ENCODE measurements at places on chromosomes 4 and X.

DNA sequence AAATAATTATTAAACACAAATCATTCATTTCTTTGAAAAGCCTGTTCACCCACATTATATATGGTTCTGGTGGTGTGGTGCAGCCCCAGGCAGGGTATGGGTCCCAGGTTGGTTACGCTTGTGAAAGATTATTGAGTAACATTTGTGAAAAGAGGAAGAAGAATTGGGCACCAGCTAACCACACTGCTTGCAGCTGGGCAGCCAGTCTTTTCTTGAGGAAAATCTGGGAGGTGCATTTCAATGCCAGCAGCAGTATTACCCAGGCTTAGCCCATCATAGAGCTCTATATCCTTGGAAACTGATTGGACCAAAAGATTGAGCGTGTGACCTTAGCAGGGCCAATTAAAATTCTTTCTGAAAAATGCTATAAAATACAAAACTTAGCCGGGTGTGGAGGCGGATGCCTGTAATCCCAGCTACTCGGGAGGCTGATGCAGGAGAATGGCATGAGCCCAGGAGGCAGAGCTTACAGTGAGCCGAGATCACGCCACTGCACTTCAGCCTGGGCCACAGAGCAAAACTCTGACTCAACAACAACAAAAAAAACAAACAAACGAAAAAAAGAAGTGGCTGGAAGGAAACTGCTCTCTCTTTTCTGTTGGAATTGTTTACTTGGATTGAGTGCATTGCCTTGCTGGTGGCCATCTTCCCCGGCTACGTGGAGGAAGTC is 9.7 kb upstream of the PLAC8 start:
- no peak for ATAC-seq

- no peak for ATAC-seq
Measured at GRCh38 chrX:15437724-15438123, 53.5 kb upstream of the VEGFD start.

GRCh38 chr4:143699331-143700045 is 987 bp downstream of the FREM3 start:
- ATAC-seq = no peak

- ATAC-seq = no peak
Measured at GRCh38 chrX:2678583-2678982, 12.5 kb upstream of the CD99 start.

- ATAC-seq = no peak
Measured at GRCh38 chrX:112380541-112381278, 298.1 kb upstream of the TRPC5 start.

DNA sequence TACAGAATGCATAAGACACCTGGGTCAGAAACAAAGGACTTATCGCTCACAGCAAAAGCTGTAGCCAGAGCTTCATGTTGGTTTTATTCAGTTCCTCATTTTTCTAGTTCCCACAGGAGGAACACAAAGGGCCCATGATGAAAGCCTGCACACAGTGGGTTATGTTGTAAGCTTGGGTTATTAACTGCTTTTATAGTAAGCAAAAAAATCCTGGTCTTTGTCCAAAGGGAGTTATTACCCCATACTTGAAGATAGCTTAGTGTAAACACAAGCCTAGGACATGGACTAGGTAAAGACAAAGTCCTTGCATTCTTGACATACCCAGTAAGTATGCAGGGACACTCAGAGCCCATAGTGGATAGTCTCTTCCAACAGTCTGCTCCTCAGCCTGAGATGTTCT is 11.7 kb downstream of the BBS12 start:
- no peak for ATAC-seq

DNA sequence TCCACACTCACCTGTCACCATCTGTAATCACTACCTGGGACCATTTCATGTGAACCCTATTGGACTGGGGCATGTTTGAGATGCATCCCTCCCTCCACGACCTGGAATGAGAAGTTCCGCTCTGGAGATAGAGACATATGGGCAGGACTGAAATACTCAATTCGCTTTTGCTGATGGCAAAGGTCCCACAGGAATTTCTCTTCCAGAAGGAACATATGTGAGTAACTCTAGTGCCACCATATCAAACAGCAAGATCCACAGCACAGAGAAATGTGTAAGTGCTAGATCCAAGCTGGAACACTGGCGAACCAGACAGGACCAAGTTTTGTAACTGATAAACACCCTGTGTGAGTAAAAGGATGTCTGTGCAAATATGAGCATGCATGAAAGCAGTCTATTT is 43.9 kb downstream of the SEL1L3 start:
- ATAC-seq = no peak

DNA sequence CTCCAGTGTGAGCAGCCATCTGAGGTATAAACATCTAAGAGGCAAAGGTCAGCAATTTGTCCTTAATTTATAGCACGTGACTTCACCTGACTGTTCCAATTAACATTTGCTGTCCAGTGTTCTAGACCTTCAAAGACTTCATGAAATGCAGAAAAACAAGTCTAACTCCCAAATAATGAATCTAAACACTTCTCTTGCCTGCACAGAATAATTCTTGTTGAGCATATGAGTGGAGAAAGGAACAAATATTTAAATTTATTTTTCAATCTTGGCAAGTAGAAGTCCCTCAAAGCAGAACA is 12.0 kb downstream of the RFC1 start:
- no peak for ATAC-seq

DNA sequence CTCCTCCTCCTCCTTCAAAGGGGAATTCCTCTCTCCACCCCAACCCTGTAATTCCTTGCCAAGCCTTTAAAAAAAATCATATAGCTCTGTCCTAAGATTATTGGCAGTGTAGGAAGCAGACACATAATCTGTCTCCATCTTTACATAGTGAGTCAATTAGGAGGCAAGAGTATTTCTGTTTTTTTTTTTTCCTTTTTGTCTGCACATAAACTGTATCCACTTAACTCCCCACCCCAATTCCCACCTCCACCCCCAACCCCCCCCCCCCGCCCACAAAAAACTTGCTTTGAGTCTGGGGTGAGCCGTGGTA is 182.5 kb downstream of the RASL11B start:
- ATAC-seq = no peak

DNA sequence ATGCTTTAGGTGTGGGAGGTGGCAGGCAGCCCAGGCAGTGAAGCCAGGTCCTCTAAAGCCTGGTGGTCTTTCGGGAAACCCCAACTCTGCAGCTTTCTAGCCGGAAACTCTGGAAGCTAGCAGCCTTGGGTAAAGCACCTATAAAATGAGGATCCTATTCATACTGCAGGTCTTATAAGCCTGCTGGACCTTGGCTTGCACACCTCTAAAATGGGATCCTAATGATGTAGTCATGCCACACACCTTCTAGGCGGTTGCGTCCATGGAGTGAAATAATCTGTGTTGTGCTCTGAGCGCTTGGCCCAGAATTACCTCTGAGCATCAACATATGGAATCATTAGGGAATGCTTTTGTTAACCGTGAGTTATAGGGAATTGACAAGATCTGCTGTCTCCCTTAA is 36.0 kb upstream of the STS start:
- ATAC-seq = no peak

GRCh38 chrX:133412246-133412645 is 3.0 kb downstream of the GPC4 start:
- no peak for ATAC-seq

DNA sequence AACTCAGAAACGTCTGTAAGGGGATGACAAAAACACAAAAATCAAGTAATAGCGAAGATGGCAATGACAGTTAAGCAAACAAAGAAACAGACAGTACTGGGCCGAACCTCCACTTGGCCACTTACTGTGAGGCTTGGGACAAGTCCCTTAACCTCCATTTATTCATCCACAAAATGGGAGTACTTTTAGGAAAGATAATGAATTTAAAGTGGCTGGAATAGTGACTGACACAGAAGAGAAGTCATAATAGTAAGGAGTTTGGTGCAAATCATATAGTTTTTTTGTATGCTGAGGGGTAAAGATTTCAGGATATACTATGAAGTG is 1.4 kb upstream of the TLR6 start:
- ATAC-seq = no peak

DNA sequence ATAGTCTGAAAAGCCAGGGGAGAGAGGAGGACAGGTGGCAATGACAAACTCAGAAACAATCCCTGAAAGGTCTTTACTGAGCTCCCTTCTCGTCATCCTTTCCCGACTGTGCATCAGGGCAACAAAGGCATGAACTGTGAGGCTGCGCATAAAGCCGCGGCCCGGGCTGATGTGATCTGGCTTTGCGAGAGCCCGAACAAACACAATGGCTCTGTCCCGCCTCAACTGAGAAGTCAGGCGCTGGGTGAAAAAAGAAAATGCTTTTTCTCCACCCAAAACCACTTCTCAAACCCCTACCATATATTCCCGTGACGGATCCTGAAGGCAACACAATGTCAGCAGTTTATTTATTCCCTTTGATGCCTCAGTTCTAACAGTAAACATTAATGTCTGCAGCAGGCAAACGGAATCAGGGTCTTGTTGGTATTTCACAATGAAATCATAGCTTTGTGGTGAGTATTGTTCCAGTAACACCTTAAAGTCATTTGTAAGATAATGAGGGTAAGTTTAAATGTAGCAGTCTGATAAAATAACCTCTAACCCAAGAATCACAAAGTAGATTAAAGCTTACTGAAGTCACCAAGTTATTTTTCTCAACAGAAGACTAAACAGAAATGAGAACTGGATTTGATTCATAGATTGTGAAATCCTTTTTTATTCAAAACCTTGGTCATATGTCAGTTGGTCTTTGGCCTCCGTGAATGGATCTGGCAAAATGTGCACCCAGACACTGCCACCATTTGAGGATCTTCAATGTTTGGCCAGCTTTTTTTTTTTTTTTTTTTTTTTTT is 67.4 kb downstream of the APBB2 start:
- ATAC-seq = no peak

GRCh38 chr4:116531870-116532269 is 553.5 kb downstream of the TRAM1L1 start:
- no peak for ATAC-seq

DNA sequence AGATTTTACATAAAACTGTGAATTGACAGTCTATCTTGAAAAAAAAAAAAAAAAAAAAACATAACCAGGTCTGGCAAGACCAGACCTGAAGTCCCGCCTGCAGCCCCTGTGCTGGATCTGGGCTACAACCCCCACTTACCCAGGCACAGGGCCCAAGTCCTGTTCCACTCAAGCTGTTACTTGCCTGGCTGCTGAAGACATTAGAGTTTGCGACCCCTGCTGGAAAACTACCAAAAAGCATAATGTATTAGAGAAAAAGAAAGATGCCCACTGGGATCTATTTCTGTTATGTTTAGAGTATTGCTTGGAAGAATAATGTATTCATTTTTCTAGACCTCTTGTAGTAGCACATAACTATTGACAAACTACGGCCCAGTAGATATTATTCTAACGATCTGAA is 4.7 kb downstream of the HS3ST1 start:
- ATAC-seq = no peak

DNA sequence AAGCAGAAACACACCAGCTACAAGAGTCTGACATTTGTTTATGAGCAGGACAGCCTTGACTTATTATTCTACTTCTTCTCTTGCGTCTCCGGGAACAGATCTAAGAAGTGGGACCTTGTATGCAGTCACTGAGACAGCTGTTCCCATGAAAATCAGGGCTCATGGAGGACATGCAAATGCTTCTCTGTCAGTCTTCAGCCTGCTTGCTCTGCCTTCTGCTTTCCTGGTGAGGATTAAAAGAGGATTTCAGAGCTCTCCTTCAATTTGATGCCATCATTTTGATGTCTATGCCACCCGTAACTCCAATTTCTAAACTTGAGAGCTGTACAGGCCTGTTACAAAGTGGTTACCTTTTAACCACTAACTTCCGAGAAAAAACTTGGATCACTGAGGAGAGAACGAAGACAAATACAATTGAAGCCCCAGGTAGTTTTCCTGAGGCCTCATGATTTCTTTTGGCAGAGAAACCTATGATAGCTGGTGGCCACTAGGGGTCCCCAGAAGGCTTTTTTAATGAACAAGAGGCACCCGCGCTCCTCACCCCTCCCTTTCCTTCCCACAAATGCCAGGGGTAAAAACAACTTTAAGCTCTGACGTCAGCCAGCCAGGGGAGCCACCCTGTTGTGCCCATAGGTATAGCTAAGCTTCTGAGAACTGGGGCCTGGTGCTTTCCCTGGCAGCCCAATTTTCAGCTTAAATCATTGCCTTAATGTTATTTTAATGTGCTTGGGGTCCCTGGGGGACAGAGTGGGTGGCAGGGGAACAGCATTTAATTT is 97.0 kb downstream of the DDIT4L start:
- ATAC-seq = peak; percentile 88

DNA sequence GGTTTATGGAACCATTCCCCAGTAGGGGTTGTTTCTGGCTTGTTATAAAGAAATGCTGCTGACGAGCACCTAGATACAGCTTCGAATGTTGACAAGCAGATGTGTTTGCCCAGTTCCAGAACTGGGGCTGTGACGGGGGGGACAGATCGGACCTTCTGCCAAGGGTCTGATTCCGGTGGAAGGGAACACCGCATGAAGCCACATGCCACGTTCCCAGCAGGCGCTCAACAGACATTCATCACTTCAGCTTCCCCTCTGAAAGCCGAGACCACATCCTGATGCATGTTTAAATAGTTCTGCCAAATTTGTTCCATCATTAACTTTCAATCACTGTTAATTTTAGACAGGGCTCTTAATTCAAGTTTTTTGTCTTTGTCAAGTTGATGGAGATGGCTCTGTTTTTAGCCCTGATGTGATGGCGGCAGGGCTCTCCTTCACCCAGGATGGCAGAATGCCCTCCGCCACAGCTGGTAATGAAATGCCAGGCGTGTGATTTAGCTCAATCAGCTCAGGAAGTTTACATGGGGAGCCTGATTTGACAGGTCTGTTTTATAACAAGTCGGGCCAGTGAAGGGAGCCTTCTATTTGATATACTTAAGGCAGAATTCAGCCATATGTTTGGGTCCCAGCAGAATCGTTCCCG is 57.4 kb downstream of the PSAPL1 start:
- no peak for ATAC-seq

GRCh38 chr4:105116616-105117319 is 29.9 kb upstream of the TET2 start:
- ATAC-seq = no peak

- ATAC-seq = no peak
Measured at GRCh38 chr4:41375561-41375960, 118.8 kb downstream of the UCHL1 start.

DNA sequence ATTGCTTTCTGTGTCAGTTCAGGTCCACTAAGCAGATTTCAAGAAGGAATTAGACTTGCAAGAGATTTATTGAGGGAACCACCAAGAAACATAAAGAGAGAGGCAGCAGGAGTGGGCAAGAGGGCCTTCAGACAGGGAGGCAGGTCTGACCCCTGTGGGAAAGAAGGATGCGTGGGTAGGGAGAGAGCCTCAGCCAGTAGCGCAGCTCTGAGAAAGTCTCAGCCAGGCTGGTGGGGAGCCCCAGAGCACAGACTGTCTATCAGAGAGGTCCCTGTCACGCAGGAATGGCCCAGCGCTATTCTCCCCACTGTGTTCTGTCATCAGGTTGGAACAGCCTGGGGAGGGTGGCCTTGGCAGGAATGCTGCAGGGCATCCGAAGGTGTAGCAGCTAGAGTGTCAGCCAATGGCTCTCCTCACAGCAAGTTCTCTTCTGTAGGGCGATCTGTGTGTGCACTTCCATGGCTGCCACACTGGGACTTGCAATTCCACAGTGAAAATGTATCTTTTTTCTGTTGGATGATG is 48.0 kb downstream of the OTC start:
- ATAC-seq = no peak
